ENCODE measurements at places on chromosomes 1 and 21.

DNA sequence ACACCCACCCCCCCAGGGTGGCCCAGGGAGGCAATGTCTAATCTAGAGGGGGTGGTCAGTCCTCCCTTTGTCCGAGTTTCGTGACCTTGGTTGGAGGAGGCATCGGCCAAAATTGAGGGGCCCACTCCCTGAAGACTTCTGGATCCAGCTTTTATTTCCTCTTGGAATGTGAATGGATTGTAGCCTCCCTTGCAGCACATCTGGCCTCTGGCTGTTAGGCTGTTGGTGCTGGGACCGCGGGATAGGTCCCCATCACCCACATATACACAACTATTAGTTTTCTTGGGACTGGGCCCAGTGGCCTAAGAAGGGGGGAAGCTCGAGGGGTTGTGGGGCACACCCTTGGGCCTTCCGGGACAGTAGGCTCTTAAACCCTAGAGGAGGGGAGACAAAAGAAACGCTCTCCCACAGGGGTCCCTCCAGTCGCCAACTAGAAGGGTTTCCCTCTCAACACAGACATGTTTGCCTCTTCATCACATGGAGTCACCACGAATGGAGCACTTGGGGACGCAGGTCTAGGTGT, 2.5 kb downstream of the LHX4 start:
- DNase-seq: no peak

DNA sequence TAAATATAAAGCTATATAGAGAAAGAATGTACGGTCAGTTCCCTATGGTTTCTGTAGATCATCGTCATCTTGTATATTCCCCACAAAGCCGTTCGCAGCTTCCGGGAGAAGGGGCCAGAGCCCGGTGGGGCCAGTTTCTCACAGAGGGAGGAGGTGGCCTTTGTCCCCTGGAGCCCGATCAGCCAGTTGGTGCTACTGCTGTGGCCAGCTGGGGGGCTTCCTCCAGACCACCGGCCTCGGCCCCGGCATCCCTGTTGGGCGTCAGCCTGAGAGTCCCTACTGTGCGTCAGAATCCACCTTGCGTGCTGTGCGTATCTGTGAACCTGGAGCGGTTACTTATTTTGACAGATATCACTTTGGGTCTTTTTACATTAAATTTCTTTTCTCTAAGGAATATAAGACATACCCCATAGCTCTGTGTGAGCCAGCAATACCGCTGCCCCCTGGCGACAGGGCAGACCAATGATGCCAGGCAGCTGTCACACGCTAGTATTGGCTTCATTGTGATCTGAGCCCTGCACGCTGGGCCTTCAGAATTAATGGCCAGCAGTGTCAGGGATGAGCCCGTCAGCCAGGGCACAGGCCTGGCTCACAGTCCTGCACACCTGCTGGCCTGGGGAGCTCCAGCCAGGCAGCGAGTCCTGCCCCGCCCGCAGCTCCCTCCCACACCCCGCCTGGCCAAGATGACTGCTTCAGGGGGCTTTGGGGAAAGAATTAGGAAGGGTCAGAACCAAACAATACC, 145.9 kb downstream of the PGBD5 start:
- DNase-seq: no peak

- no peak for DNase-seq
Observed at GRCh38 chr1:227925582-227926198, 22.0 kb downstream of the WNT9A start.

- no peak for DNase-seq
Observed at GRCh38 chr1:3673381-3674099, 21.2 kb downstream of the TP73 start.

DNA sequence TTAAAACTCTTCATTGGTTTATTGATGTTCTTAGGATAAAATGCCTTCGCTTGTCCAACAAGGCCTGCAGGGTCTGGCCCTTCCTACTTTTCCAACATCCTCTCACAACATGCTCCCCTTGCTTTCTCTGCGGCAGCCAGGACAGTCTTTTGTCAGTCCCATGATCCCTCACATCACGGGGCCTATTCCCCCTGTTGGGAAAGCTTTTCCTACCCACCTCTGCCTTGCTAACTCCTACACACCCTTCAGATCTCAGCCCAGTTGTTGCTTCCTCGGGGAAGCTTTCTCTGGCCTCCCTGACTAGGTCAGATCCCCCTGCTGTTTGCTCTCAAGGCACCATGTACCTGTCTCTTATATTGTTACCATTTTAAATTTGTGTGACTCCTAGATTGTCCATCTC, 19.0 kb downstream of the DLGAP3 start:
- DNase-seq: no peak

DNA sequence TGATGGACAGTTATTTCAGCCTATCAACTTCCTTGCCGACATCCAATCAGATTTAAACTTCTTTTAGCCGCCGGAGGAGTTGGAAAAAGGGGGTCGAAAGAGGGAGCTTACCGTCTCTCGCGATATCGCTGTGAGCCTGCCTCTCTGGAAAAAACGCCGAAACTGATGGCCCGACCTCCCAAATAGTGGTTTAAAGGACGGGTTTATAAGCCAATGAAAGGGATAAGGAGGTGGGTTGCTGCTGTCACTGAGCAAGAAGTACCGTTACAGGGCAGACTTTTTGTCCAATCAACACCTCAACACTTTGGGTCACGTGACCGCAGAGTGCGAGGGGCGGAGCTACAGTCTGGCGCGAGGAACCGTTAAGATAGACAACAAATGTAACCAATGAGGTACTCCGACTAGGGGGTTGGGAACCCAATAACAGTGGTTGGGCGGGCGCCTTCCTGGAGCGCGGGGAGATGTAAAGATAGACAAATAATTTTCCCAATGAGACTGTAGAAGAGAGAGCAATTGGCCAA, at the start of gene RBM15:
TSS of gene RBM15 (plus strand) at position 492 of the 521 bp plus-strand sequence. CDS start at position 521, 29 bp downstream.
- peak; percentile 96 for DNase-seq

- DNase-seq: no peak
Observed at GRCh38 chr1:165381745-165382505, 25.4 kb upstream of the LMX1A start.

DNA sequence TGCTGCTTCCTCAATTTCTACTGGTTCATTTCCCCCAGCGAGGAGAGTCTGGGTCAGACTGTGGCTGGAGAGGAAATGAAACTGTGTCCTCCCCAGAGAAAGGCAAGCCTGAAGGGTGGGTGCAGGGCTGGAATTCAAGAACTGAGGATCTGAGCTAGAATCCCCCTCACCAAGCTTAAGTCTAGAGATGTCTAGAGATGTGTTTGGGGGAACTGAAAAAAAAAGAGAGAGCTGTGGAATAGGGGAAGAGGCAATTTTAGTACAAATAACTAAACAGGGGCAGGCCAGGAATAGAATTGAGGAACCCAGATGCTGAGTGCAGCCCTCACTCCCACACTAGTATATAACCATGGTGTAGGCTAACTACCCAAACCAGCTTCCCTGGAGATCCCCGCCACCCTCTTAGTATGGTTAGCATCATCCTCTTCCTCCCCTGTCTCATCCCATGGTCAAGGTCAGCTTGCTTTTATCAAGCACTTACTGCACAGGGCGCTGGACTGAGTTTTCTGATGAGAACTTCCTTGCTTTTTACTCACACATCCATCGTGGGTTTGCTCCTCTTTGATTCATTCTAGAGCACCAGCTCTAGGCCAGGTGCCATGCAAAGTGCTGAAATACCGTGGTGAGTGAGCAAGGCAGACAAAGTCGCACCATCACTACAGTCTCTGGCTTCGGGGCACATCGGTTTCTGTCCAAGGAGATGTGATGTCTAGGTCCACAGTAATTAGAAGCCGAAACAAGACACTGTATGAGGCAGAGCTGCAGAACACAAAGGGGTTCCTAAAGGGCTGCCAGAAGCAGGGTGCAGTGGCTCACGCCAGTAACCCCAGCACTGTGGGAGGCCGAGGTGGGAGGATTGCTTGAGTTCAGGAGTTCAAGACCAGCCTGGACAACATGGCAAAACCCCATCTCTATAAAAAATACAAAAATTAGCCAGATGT, 112.9 kb upstream of the IPO9 start:
- no peak for DNase-seq

DNA sequence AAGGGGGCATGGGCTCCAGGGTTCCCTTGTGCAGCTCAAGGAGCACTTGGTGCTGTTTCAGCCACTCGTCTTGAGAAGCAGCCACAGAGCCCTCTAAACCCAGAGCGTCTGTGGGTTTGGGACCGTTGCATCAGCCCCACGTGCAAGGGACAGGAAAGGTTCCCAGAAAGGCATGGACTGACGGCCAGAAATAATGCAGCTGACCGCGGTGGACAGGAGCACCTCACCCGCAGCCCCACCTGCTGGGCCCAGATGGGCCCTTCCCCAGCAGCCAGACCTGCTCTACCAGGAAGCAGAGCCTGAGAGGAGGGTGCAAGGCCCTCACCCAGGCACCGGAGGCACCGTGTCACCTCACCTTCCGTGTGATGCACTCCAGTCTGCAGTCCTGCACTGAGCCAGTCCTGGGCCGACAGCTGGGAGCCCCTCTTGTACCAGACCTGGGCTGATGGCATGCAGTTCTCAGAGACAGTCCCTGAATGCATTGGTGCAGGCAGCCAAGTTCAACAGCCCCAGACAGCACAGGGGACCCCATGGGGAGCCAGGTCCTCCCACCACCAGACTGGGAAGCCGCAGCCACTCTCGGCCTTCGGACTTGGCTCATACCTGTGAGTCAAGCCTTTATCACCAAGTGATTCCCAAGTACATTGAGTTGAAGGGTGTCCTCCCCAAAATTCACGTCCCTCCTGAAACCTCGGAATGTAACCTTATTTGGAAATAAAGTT, 4.8 kb upstream of the TFF3 start:
- DNase-seq: no peak

DNA sequence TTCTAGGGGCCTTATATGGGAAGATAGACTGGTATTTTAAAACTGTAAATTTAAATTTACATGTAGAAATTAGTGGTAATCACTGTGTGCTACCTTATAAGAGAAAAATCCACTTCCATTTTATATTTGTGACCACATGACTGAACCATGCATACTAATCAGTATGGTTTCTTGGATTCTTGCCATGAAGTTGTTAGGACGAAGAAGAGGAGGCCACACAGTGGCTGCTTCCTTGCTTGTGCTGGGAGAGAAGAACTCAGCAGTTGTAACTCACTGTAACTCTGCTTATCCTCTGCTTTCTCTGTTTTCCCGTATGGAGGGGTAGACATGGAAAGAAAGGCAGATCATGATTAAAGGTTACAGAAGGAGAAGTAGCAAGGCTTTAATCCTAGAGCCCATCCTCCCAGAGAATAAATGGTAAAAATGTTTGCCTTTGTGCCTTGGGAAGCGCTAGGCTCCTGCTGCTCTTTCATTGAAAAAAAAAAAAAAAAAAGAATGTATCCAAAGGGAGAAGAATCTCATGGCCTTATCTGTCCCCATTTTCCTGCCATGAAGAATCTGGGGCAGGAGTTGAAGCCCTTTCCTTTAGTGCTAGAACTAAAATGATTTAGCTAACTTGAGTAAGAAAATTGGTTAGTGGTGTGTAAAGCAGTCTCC, 32.4 kb downstream of the KCTD3 start:
- no peak for DNase-seq

DNA sequence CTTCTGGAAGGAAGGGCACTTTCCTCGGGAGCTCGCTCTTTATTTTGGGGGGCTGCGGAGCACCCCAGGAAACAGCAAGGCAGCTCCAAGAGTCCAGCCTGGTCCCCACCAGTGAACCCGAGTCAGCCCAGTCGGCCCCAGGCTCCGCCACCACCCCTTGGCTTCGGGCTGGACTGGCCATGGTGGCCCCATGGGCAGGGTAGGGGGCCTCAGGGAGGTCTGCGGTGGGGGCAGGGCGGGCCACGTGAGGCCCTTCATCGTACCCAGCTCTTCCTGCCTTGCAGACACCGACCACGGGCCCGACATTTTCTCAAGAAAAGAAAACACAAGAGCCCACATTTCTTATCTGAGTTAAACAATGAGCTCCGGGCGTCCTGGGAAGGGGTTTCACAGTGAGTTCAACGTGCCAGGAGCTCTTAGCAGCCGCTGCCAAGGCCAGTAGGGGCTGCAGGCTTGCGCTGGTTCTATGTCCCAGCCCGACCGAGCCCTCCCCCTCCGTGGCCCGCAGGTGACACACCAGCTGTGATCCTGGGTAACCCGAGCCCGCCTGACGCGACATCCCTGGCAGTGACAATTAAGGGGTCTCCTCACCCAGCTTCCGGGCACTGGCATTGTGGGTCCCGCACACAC, 66.2 kb downstream of the PRDM16 start:
- no peak for DNase-seq

GRCh38 chr1:200376528-200376927, 33.3 kb downstream of the ZNF281 start:
- no peak for DNase-seq
